ENCODE measurements at places on chromosomes 6 and 20. TPM values are rescaled to one million over a fixed set of nuclear protein-coding genes. Genes with fewer than 3 reads are reported as not detected.

The SYTL3 gene
- total RNA-seq: 1.3 TPM

The FOXQ1 gene
- 6.2 TPM for total RNA-seq

The C20orf204 gene
- 0.33 TPM for total RNA-seq

The BCL2L1 gene
- total RNA-seq: 270 TPM

The C20orf141 gene
- 0.46 TPM for total RNA-seq

The NNAT gene
- total RNA-seq: not detected

The STMND1 gene
- not detected for total RNA-seq

The TBX18 gene
- total RNA-seq: 16.0 TPM

The C6orf141 gene
- 11.5 TPM for total RNA-seq

The GGTLC1 gene
- total RNA-seq: not detected

The TXLNB gene
- not detected for total RNA-seq

The CLPSL1 gene
- total RNA-seq: not detected

The FERMT1 gene
- 13.4 TPM for total RNA-seq

The ASIP gene
- total RNA-seq: not detected

The HCRTR2 gene
- not detected for total RNA-seq

The RGS19 gene
- 28.1 TPM for total RNA-seq

The CFAP61 gene
- total RNA-seq: 0.40 TPM

The DNMT3B gene
- 5.2 TPM for total RNA-seq

The SAMD10 gene
- total RNA-seq: not detected

The KCNK17 gene
- not detected for total RNA-seq

The CALHM5 gene
- total RNA-seq: 0.05 TPM

The DLL1 gene
- total RNA-seq: 0.45 TPM

The CUL7 gene
- total RNA-seq: 8.3 TPM

The RSPH4A gene
- total RNA-seq: 0.19 TPM

The PEX3 gene
- total RNA-seq: 13.9 TPM

The CRISP3 gene
- not detected for total RNA-seq

The TRERF1 gene
- total RNA-seq: 4.9 TPM

The DEFB132 gene
- total RNA-seq: not detected

The PIGT gene
- total RNA-seq: 102 TPM

The ADGRF5 gene
- not detected for total RNA-seq

The RBM24 gene
- 9.3 TPM for total RNA-seq

The TP53INP2 gene
- total RNA-seq: 8.7 TPM

The TMC2 gene
- not detected for total RNA-seq

The PXDC1 gene
- 18.4 TPM for total RNA-seq
